Ascending aorta (tissue), 2 donors: ENCODE measurements at places on chromosomes 5 and 9. TPM values are rescaled to one million over a fixed set of nuclear protein-coding genes. Genes with fewer than 3 reads are reported as not detected.

Gene RELL2
- 1.4 TPM for total RNA-seq

Gene NR6A1
- total RNA-seq = 0.53 TPM

Gene EGFLAM
- 4.2 TPM for total RNA-seq

Gene SPAG8
- not detected for total RNA-seq

Gene IRX4
- total RNA-seq = not detected
